ENCODE measurements at places on chromosomes 2 and 18.
A peak's percentile ranks its signal among the peaks of the same experiment; 100 is the strongest.

DNA sequence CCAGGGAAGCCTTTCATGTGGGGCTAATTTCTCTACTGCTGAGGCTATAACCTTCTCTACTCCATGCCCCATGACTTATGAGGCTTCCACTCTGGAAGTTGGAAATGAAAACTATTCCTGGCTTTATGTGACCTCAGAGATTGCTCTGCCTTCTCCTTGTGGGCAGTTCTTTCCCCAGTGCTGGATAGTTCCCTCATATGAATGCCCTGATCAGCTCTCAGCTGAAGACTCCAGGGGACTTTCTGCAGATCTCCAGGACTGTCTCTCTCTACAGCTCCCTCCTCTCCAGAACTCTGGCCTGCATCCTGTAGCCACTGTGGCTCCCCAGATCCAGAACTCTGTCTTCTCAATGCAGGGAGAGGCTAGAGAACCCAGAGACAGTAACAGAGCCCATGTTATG lies 235.1 kb downstream of the SEPTIN10 start:
- DNase-seq: no peak

GRCh38 chr18:56511996-56512395 lies 126.4 kb downstream of the TXNL1 start:
- no peak for DNase-seq

DNA sequence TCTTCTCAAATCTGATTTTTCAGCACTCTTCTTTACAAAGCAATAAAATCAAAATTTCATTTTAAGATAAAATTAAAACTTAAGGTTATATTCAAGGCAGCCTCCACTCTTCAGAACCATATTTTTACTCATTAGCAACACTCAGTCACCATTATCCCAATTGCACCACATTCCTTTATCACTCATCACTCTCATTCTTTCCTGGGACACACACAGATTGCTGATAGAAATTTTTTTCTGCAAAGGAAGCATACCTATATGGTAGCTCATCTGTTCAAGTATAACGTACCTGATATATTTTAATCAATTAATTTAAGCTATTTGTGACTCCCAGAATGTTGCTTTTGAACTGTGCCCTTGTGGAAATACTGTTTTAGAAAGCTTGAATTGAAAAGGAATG lies 1559.3 kb upstream of the ZEB2 start:
- DNase-seq: no peak

DNA sequence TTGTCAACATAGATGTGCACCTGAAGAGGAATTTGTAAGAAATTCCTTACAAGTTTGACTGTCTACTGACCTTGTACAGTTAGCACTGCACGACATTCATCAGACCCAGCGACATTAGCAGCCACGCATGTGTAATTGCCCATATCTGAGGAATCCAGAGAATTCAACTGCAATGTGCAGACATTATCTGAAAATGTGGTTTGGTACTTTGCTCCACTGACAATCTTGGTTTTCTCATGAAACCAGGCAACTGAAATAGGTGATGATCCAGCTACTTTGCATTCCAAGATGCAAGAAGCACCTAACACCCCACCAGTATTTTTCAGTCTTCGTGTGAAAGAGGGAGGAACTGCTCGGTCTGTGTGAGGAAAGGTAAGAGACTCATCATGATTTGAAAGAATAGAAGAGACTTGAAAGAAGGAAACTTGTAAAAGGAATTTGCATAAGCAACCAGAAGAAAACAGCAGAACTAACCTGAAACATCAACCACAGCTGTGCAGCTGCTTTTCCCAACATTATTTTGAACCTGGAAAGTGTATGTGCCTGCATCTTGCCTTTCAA lies 83.4 kb downstream of the TTN start:
- DNase-seq: no peak

DNA sequence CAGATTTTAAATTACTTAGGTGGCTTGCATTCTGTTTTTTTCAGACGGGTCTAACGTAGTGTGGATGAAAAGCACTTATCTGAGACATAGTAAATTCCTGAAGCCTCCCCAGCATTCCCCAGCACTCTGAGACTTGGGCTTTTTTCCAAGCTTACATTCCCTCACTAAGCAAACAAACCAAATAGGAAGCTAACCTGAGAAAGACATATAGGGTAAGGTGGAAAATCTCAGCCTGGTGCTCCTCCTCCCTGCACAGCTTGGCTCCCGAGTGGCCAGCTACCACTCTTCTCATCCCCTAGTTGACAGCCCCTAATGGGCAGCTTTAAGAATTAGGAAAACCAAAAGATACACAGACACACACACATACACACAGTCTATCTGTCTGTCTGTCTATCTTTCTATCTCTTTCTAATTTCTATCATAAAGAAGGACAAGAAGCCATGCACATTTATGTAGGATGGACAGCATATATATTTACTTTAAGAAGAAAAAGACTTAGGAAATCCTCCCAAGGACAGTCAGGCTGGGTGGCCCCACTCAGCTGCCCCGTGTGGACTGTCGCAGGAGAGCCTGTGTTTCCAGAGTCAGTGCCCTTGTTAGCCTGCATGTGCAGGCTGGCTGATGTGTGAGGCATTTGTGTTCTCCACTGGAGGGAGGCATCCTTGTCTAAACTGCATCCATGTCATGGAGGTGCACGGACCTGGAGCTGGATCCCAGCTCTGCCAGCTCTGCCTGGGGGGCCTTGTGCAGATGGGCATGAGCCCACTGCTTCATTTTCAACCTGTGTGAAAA lies 8.2 kb downstream of the CNNM3 start:
- peak; percentile 63 for DNase-seq
